Stimulated activated CD8-positive, alpha-beta memory T cell treated with anti-CD3 and anti-CD28 coated beads, Interleukin-4, amount 100 ng/mL, for 1 hour (primary cell): ENCODE measurements at places on chromosomes 4 and X.

- DNase-seq: no peak
These were observed 7.2 kb upstream of the C1QTNF7 start for GRCh38 chr4:15420642-15421041.

GRCh38 chr4:3779509-3779908 is 13.3 kb downstream of the ADRA2C start:
- no peak for DNase-seq

GRCh38 chr4:182624281-182624680 is 292.9 kb downstream of the DCTD start:
- DNase-seq: no peak

- DNase-seq: no peak
These were observed 471 bp upstream of the PLAC8 start for GRCh38 chr4:83115000-83115399.

GRCh38 chrX:148047200-148047599 is 66.1 kb downstream of the FMR1NB start:
- DNase-seq: no peak

DNA sequence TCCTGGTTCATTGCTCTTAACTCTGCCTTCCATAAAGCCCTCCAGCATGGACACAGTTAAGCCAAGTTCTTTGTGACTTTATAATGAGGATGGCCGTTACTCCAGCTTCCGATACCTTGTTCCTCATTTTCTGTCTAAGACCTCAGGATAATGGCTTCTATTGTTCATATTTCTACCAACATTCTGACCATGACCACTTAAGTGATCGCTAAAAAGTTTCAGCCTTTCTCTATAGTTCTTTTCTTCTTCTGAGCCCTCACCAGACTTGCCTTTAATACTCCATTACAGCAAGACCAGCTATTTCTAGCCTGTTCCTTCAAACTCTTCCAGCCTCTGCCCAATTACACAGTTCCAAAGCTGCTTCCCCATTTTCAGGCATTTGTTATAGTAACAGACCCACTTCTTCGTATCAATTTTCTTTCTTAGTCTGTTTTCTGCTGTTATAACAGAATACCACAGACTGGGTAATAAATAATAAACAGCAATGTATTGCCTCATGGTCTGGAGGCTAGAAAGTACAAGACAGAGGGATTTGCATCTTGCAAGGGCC is 12.3 kb downstream of the RNF175 start:
- no peak for DNase-seq
